NCI-H146 (cell line): ENCODE measurements at places on chromosomes 11 and 22.

DNA sequence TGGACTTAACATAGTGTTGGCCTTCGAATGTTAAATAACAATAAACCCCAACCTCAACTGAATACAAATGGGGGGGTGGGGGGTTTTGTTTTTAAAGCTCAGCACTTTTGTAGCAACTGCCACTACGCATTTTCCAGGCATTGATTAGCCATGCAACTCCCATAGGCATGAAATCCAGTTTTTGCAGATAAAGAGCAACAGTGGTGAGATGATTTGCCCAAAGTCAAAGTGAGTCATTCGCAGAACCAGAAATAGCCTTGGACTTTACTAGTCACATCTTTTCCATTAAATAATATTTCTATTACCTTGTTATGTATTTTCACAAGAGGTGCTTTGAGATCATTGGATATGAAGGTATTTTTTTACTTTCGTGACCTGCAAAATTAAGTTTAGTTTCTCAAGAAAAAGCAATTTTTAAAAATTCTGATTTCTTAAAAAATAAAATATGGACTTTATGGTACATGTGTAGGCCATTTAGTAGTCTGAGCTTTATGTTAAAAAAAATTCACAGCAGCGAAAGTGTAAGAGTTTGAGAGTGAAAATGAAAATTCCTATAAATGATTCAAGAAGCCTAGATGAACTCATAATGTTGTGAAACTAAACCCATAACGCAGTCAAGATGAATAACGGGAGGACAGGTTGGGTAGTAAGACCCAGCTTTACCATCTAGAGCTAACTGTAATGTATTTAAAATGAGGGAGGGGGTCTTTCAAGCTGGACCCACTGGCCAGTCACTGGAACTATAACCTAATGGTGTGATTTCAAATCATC lies 1.9 kb upstream of the PHF21A start:
- DNase-seq, result no peak

DNA sequence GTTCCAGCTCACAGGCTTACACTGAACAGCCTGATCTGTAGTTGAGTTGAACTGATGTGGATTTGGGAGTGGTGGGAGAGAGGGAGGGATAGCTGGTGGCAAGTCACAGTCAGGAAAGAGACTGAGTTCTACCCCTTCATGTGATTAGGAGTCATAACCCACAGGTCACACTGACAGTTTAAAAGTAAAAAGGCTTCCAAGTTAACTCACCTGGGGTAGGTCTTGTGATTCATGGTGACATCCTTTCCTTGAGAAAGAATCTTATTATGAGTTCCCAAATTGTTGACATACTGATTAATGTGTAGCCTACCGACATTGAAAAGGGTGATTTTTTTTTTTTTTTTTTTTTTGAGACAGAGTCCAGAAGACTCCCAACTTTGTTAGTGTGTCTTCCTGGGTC lies 5.4 kb downstream of the IZUMO1R start:
- DNase-seq, result no peak

DNA sequence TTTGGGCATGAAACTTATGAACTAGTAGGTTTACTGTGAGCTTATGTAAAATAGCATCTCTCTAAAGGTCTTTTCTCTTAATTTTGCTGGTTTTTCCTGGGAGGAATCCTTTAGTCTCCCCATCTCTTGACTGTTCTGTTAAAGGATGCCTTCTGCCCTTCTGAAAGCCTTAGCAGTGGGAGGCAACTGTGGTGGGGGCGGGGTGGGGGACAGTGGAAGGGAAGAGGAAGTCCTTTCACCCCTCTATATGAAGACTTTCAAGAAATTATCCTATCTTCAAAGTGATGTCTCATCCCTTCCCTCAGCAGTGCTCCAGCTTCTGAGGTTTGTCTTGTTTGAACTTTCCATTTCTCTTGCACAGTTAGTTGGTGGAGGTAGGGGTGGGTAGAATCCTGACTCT lies 73.1 kb downstream of the ELP4 start:
- DNase-seq, result no peak

DNA sequence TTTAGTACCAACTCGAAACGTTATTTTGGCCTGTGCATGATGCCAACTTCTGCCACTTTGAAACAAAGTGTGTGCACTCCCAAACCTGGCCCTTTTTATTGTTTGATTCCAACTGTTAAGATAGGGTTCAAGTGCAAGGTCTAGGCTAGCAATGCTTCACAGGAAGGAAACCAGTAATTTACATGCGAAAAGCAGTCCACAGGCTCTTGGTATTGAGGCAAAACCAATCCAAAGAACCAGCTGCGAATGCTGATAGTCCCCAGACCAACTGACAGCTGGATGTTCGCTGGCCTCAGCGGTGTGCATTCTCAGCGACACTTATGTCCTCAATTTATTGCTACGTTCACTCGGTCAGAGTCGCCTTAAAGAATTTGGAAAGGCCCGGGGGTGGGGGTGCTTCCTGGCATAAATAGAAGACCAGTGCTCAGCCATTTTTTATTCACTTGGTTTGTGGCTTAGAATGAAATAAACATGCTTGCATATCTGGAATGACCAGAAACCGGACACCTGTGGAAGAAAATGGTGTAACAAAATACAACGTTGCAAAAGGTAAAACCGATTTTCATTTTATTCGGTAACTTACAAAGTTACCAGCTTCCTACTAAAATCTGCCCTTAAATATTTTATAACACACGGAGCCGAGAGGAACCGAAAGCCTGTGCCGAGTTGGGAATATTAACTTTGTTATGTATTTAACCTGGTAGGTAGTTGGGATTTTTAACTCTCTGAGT lies 1.6 kb downstream of the CPT1A start:
- DNase-seq, result no peak

DNA sequence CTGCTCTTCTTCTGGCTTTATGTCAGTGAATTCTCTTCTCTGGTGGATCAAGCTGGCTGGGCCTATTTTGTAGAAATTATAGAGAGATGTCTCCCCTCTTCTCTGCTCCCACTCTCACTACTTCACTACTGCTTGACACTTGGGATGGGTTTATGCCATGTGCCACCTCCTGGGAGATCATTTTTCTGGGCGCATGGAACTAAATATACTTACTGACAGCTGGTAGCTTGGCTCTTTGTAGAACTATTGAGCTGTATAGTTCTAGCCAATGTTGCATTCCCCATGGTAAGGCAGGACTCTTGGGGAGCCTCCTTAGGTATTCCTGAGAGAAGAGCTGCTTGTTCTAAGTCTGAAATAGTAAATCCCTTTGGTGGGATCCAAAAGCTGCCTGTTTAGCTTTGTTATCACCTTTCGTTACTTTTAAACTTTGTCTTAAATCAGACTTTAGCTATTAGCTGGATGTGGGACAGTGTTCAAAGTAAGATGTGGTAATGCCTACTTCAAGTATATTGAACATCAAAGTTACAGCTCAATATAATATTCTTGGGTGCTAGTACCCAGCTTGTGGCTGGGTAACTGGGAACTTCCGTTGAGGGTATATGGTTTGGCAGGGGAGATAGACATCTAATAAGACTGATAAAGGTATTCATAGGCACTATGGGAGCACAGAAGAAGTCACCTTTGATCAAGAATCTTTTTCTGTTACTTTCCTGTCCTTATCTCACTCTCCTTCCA lies 87.5 kb upstream of the RRM1 start:
- no peak for DNase-seq

DNA sequence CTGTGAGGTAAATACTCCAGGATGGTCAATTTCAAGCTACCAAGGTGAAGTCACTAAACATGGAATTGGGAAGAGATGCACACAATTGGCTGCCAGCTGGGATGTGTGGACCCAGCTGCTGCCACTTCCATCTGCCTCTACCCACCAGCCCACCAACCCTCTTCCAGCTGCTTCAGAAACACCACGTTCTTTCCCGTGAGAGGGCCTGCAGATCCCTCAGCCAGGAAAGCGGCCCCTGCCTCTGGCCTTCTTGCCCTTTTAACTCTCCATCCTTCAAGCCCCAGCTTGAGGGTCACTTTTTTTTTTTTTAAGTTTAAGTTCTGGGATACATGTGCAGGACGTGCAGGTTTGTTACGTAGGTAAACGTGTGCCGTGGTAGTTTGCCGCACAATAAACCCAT lies 20.0 kb downstream of the PRG3 start:
- DNase-seq, result peak; percentile 15

DNA sequence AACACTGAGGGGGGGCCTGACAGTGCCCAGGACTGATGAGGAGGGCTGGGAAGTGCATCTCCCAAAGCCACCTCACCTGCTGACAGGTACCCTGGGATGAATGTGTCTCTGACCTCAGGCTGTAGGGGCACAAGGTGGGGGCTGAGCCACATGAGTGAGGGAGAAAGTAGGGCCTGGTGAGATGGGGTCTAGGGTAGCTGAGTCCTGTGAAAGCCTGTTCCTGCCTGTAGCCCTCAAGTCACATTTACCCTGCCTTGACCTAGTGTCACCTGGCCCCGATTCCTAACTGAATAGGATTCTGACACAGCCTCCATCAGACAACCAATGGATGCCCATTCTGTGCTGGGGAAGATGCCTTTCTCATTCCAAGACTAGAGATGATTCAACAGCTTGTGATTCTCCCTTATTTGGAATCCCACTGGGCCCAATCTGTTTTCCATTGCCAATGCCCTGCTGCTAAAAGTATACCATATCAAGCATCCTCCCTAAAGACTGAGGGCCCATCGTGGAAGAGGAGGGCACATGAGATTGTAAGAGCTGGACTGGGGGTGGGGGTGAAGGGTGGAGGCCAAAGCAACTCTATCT lies 11.1 kb upstream of the RFPL1 start:
- no peak for DNase-seq

GRCh38 chr22:44931077-44931540 lies 78.7 kb downstream of the PHF21B start:
- DNase-seq, result no peak

DNA sequence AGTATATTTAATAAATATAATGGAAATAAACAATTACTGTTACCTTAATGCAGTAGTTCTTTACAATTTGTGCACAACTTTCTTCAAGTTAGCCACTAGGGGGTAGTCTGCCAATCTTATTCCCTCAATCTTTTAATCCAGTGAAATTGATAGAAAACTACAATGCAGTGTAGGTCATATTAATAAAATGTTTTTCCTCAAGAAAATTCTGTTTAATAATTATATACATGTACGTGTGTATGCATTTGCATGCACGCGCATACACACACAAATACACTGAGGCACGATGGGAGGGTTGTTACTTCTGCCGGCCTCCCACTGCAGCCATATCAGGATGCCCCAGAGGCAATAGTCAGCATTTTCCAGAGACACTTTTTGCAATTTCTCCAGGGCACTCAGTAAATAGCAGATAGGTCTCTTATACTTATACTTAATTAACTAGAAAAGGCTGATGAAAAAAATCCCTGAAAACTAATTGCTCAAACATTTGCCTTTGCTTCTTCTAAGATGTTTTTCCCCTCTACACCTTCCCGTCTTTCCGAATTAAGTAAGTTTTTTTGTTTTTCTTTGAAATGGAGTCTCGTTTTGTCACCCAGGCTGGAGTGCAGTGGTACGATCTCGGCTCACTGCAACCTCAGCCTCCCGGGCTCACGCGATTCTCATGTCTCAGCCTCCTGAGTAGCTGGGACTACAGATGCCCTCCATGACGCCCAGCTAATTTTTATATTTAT lies 3.1 kb downstream of the GAB2 start:
- DNase-seq, result peak; percentile 5

DNA sequence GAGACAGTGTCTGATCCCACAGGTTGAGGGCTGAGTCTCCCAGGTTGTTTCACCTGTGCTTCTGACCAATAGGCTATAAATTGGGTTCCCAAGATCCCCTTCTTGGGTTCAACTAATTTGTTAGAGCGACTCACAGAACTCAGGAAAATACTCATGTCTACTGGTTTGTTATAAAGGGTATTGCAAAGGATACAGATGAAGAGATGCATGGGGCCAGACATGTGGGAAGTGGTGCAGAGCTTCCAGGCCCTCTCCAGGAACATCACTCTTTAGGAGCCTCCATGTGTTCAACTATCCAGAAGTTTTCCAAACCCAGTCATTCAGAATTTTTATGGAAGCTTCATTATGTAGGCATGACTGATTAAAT lies 4.7 kb downstream of the KLHL22 start:
- DNase-seq, result no peak

DNA sequence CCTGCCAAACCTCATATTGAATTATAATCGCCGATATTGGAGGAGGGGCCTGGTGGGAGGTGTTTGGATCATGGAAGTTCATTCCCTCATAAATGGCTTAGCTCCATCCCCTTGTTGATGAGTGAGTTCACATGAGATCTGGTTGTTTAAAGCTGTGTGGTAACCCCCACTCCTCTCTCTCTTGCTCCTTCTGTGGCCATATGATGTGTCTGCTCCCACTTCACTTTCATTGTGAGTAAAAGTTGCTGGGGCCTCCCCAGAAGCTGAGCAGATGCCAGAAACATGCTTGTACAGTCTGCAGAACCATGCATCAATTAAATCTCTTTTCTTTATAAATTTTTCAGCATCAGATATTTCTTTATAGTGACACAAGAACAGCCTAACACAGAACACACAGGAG lies 929.0 kb upstream of the FAT3 start:
- no peak for DNase-seq

GRCh38 chr11:58023435-58023931 lies at the start of gene OR9Q1:
Gene OR9Q1 (plus strand): TSS chr11:58023881. CDS start chr11:58179445, 155,564 bp downstream.
- DNase-seq, result no peak

GRCh38 chr22:47030881-47031627 lies 268.6 kb downstream of the TBC1D22A start:
- no peak for DNase-seq

DNA sequence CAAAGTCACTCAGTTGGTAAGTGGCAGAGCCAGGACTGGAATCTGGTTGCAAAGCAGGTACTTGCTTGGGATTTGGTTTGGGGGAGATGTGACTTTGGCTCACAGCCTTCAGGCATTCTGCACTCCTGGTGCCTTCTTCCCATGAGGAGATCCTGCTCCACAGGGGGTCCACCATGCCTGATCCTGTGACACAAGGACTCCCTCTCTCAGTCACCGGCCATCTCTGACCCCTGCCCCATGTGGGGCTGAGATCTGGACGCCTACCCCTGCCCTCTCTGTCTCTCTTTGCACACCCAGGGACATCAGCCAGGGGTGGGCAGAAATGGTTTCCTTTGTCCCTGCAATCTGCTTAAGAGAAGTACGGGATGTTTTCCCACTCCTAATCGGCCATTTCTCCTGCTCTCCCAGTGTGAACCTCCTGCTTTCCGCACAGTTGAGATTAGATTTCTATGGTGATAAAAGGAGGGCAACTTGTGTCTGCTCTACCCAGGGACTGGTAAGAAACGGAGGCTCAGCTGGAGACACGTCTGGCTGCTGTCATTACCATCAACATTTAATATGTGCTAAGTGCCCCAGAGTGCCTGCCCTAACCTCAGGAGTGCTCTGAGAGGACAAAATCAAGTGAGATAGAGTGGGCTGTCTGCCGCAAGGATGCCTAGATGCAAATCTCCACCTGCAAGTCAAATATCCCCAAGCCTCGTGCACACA lies 11.1 kb upstream of the FXYD6 start:
- DNase-seq, result peak; percentile 53

DNA sequence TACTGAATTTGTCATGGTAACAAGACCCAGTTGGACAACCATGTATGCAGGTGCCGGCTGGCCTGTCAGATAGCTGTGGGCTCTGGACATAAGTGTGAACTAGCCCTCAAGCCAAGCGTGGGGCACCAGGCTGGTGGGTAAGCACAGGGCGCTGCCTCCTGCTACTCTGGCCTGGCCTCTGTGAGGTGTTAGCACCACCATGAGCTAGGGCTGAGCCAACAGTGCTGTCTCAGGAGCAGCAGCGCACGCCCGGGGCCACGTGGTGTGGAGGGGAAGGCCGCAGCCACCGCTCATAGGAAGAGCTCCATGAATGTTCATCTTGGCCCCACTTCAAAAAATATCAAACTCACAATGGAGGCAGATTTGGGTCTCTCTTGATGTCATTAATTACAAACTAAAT lies 35.3 kb upstream of the GNB1L start:
- no peak for DNase-seq
